ENCODE measurements at places on chromosomes 1 and 21. TPM values are rescaled to one million over a fixed set of nuclear protein-coding genes. Genes with fewer than 3 reads are reported as not detected.

APOBEC4 gene
- not detected for polyA plus RNA-seq

KRTAP10-1 gene
- polyA plus RNA-seq: not detected

KCNAB2 gene
- 4.8 TPM for polyA plus RNA-seq

TINAGL1 gene
- polyA plus RNA-seq: 10.3 TPM

L1TD1 gene
- polyA plus RNA-seq: 3.3 TPM

EPRS1 gene
- polyA plus RNA-seq: 127 TPM

SH2D1B gene
- polyA plus RNA-seq: 0.23 TPM

COL16A1 gene
- polyA plus RNA-seq: 284 TPM

CHI3L2 gene
- not detected for polyA plus RNA-seq

TCEA3 gene
- 11.2 TPM for polyA plus RNA-seq

ITLN1 gene
- polyA plus RNA-seq: 4.7 TPM

Measured in left renal pelvis (tissue), 4 donors.